Activated CD8-positive, alpha-beta T cell treated with anti-CD3 and anti-CD28 coated beads for 36 hours (primary cell): ENCODE measurements at places on chromosomes 4 and X.

DNA sequence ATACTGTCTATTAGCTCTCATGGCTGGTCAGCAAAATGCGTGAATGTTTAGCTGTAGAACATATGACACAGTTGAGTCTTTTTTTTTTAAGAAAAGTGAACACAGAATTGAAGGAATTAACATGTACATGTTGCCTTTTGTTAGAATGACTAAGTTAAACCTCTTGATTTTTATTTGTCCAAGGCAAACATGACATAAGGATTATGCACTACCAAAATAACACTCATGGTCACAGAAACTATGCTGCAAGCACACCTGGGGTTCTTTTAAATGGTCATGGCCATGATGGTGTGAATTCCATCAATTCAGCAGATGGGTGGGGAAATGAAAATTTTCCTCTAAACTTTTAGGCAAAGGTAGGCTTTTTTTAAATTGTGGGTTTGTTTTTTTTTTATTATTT, 80.1 kb upstream of the CXCL13 start:
- no peak for DNase-seq

- no peak for DNase-seq
Measured at GRCh38 chr4:164948975-164949374, 28.5 kb downstream of the TRIM61 start.

- DNase-seq: no peak
Measured at GRCh38 chr4:56768316-56768715, 53.2 kb downstream of the SPINK2 start.

GRCh38 chr4:129322920-129323319, 227.0 kb downstream of the C4orf33 start:
- DNase-seq: no peak

GRCh38 chr4:78862314-78862737, 76.9 kb downstream of the PAQR3 start:
- DNase-seq: no peak
